ENCODE measurements at places on chromosomes 4 and X.

GRCh38 chr4:133929531-133930239, 271.9 kb downstream of the PABPC4L start:
- no peak overlapping the region for H3K27ac ChIP-seq
- no peaks in the 10 kb centered on the region for H3K27me3 ChIP-seq
- H3K4me1 ChIP-seq = peaks cover 21% of the 10 kb centered on the region
- DNase-seq = no peak

DNA sequence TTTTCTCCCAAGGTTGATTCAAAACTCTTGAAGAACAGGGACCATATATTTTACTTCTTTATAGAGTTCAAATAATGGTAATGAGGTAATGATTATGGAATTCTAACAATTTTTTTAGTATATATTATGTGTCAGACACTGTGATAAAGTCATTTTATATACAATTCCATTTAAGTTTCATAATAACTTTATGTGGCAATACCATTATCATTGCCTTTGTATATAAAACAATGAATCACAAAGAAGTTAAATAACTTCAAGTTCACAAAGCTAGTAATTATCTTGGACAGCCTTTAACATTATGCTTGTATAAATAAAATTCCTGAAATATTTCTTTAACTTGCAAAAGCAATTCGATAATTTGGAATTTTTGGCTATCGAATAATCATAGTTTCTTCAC, 20.6 kb downstream of the MAGEC1 start:
- H3K27ac ChIP-seq = no peak overlapping the region
- H3K27me3 ChIP-seq = no peaks in the 10 kb centered on the region
- no peaks in the 10 kb centered on the region for H3K4me1 ChIP-seq
- H3K4me3 ChIP-seq = no peak overlapping the region
- no peaks in the 10 kb centered on the region for H3K36me3 ChIP-seq

DNA sequence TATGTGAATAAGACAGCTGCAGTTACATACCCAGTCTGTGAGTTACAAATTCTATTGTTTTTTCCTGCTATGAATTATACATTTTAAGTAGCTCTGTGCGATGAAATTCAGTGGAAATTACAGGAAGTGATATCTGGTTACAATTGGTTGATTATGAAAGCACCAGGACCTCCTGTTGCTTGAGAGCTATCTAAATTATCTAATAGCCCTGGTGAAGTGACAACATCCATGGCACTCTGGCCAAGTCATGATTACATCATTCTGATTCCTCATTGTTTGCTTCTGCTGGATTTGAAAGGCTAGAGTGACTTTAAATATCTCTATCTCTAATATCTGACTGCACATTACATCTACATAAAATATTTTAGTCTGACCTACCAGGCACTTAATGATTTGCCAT, 515.0 kb downstream of the CFAP47 start:
- no peak for DNase-seq
- H3K27me3 ChIP-seq = no peaks in the 10 kb centered on the region
- H3K4me3 ChIP-seq = no peak overlapping the region
- H3K4me1 ChIP-seq = no peaks in the 10 kb centered on the region
- H3K36me3 ChIP-seq = no peaks in the 10 kb centered on the region

- no peaks in the 10 kb centered on the region for H3K36me3 ChIP-seq
- no peak overlapping the region for H3K27ac ChIP-seq
- H3K27me3 ChIP-seq = no peaks in the 10 kb centered on the region
- DNase-seq = no peak
Observed at GRCh38 chr4:98540803-98541202, 117.6 kb downstream of the TSPAN5 start.

DNA sequence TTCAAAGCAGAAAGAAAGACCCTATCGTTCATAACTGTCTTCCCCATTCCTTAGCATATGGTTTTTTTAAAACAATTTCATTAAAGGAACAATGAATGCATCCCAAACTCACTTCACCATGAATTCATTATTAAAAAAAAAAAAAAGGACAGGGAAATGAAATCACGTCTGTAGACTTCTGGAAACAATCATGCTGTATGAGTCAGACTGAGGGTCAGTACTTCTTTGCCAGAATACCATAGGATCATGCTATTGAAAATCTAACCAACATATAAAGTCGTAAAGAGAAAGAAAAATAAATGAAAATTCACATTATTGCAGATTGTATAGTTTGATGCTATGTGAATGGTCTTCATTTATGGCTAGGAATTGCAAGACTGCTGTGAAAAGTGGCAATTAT, 144.4 kb downstream of the PCDH18 start:
- no peaks in the 10 kb centered on the region for H3K36me3 ChIP-seq
- no peaks in the 10 kb centered on the region for H3K27me3 ChIP-seq
- no peak for DNase-seq
- no peak overlapping the region for H3K27ac ChIP-seq
- no peak overlapping the region for H3K4me3 ChIP-seq

DNA sequence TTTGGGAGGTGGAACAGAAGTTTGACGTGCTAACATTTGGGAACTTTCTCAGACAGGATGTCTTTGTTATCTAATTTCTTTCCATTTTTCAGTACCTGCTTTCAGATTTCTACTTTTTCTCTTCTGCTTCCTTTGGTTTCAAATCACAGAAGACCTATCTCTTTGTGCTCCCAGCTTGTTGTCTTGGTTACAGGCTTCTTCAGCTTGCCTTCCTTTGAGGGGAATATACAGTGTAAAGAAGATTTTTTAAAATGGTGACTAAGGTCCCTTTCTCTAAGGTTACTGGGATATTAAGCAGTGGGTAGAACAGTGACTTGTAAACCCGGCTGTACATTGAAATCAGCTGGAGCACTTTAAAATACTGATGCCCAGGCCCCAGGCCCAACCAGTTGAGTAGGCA, 48.0 kb downstream of the TMEM164 start:
- peaks cover 2% of the 10 kb centered on the region for H3K36me3 ChIP-seq
- H3K27ac ChIP-seq = no peak overlapping the region
- no peak overlapping the region for H3K4me3 ChIP-seq
- DNase-seq = no peak

DNA sequence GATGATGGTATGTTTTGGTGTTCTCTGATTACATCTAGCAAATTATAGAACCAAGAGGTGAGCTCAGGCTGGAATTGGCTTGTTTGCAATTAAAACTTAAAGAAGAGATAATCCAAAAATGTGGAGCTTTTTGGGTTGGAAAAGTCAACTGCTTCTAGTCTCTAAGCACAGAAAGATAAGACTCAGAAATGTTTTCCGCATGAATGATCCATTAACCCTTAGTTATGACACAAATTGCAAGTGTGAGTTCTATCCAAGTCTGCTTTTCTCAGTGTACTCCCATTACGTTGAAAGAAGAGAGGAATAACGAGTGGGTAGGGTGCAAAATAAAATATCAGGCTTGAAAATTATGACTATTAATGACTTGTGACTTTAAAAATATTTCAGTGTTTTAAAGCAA, 38.5 kb downstream of the HPGD start:
- no peak overlapping the region for H3K4me3 ChIP-seq
- H3K27ac ChIP-seq = no peak overlapping the region
- H3K4me1 ChIP-seq = no peaks in the 10 kb centered on the region
- DNase-seq = no peak
- H3K36me3 ChIP-seq = no peaks in the 10 kb centered on the region

DNA sequence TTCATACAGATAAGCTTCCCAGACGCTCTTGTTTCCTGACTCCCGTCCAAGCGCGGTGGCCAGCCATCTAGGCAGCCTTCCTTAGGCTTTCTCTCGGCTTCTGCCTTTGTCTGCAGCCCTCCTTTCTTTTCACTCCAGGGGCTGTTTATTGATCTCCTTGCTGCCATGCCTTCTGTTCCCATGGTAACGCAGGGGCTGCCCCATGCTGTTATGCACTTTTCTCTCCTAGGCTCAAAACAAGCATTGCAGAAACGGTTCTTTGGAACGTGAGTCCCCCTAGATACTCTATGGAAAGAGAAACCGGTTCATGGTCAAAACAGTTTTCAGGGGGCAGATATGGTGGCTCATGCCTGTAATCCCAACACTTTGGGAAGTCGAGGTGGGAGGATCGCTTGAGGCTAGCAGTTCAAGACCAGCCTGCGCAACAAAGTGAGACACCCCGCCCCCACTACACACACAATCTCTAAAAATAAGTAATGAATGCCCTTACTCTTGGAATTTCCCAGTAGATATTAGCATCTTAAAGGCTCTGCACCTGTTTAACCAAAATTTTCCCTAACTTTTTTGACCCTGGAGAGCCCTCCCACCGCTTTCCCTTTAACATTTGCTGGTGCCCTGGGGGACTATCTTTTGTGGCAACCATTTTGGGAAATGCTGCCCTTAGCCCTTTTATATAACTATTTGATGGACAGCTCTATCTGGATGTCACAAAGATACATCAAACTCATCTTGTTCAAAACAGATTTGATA, 53.9 kb upstream of the ZNF157 start:
- H3K27ac ChIP-seq = no peak overlapping the region
- H3K4me3 ChIP-seq = no peak overlapping the region
- H3K4me1 ChIP-seq = no peaks in the 10 kb centered on the region
- no peaks in the 10 kb centered on the region for H3K27me3 ChIP-seq
